ENCODE measurements at places on chromosomes 1 and 21. TPM values are rescaled to one million over a fixed set of nuclear protein-coding genes. Genes with fewer than 3 reads are reported as not detected.
A peak's percentile ranks its signal among the peaks of the same experiment; 100 is the strongest.

GRCh38 chr1:70210820-70211219 lies 5.4 kb upstream of the LRRC40 start:
- DNase-seq: no peak

The LYPD8 gene
- total RNA-seq: 0.79 TPM

- DNase-seq: peak; percentile 85
Measured at GRCh38 chr1:178057912-178058534, 35.9 kb upstream of the RASAL2 start.

DNA sequence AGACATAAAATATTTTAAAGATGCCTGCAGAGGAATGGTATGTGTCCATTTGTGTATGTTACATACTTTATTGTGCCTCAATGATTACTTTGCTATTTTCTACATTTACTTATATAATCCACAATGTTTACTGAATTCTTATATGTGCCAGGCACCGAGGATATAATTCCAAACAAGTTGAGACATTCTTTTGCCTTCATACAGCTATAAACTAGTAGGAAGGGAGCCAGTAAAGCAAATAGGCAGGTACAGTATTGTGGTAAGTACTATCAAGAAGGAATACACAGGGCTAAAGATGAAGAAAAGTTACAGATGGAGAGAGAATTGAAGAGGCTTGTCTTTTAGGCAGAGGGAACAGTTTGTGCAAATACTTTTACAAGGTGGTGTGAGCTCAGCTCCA lies 131.6 kb downstream of the DISP1 start:
- DNase-seq: no peak

DNA sequence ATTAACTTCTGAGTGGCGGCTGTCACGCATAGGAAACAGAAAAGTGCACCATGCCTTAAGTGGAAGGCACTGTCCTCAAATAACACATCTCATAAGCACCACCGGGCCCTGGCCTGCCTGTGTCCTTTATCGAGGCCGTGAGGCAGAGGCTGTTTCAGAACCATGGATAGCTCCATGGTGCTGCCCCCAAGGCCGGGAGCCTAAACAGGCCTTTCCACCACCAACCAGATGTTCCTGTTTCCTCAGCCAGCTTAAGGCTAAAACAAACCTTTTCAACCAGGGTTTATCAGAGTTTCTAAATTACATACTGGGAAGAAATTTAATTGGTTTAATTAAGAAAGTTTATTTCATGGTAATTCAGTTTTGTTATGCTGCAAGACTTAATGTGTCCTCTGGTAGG lies 114.4 kb downstream of the DMRTA2 start:
- DNase-seq: peak; percentile 52

DNA sequence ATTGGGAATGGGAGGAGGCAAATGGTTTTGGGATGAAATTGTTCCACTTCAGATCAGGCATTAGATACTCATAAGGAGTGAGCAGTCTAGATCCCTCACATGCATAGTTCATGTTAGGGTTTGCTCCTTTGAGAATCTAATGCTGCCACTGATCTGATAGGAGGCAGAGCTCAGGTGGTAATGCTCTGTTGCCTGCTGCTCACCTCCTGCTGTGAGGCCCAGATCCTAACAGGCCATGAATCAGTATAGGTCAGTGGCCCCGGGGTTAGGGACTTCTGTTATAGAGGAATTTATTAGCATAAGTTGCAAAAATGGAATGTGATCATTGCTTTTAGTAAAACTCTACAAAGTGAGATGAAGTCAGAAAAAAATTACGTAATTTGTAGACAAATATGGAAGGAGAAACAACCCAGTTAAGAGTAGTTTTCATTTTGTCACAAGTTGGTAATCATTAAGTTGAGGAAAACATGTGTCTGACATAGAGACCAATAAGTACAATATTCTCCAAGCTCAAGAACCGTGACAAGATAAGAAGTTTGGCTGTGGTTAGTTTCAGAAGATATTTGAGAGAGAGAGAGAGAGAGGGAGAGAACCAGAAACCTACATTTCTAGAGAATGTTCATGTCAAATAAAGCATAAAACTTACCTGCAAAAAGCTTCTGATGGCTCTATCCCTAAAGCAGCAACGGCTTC lies 689.7 kb upstream of the PRMT6 start:
- DNase-seq: no peak

DNA sequence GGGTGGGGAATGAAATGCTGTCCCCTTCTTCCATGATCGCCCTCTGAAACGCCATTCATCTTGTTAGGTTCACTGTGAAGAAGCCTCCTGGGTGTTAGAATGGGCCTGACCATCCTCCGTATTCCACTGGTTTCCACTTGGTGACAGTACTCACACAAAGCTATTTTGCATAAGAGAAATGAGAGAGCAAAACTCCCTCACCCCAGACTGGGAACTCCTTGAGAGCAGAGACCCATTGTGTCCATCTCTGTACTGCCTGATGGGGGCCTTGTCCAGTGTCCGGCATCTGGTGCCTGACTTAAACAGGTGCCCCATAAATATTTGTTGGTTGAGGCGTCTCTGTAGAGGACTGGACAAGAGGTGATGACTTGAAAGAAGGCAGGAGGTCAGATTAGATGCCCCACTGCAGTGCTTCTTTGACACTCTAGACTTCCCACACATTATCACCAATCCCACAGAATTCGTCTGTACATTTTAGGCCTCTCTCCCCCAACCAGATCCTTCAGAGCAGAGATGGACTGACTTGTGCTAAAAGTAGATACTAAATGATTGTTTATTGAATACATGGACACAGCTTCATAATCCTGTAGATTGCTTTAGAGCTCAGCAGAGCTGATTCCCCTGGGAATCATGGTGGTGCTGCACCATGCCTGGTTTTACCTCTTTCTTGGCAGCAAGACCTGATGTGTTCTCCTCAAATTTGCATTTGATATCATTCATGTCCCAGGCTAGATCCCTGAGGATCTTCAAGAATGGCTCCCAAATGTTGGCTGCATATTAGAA lies 22.4 kb upstream of the KCNA2 start:
- DNase-seq: no peak

- DNase-seq: no peak
Measured at GRCh38 chr1:32761936-32762335, 55.2 kb downstream of the YARS1 start.

The NDUFS2 gene
- 129 TPM for total RNA-seq

The PHF13 gene
- total RNA-seq: 94.3 TPM

GRCh38 chr21:34938089-34938764 lies 110.9 kb downstream of the RUNX1 start:
- DNase-seq: no peak

Data from testis (tissue), 5 donors.